ENCODE measurements at places on chromosomes 11 and 22.
A peak's percentile ranks its signal among the peaks of the same experiment; 100 is the strongest.

- no peak for DNase-seq
Observed at GRCh38 chr11:70112017-70112434, 33.9 kb downstream of the ANO1 start.

DNA sequence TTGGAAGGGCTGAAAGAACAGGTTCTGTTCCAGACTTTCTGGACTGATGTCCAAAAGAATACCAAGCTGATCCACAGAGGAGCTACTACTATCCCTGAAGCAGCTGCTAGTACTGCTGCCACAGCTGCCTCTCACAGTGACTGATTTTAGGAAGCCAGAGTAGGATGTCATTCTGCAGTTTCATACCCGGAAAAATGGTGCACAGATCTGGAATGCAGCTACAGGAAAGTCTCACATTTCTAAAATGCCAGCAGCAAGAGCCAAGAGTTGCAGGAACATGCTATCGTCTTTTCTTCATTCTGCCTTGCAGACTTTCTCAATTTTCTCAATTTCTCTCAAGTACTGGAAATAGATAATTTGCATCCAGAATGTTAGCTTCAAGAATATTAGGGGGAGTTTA is 19.4 kb upstream of the CCDC179 start:
- no peak for DNase-seq

- DNase-seq, result no peak
Observed at GRCh38 chr11:10651656-10652361, 41.7 kb downstream of the IRAG1 start.

DNA sequence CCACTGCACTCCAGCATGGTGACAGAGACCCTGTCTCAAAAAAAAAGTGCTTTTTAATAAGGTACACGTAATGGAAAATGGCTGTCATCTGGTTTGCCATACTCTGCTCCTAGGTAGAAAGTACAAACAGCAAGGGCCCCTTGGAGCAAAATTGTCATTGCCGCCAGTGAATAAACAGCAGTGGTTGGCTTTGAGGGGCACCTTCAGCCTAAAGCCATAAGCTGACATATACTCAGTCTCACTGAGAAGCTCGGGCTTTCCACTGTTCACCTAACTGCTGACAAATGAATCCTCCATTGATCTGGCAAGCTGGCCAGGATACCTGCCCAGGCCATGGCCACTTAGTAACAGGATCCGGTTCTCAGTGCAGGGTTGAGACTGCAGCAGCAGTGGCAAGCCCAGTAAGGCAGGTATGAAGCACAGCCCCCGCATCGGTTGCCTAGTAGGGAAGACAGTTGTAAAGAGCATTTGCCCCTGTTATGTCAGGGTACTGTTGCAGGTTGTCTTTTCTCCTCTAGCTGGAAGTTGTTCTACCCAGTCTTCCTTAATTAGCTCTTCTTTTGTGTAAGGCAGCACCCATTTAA is 38.8 kb downstream of the MARK2 start:
- no peak for DNase-seq

DNA sequence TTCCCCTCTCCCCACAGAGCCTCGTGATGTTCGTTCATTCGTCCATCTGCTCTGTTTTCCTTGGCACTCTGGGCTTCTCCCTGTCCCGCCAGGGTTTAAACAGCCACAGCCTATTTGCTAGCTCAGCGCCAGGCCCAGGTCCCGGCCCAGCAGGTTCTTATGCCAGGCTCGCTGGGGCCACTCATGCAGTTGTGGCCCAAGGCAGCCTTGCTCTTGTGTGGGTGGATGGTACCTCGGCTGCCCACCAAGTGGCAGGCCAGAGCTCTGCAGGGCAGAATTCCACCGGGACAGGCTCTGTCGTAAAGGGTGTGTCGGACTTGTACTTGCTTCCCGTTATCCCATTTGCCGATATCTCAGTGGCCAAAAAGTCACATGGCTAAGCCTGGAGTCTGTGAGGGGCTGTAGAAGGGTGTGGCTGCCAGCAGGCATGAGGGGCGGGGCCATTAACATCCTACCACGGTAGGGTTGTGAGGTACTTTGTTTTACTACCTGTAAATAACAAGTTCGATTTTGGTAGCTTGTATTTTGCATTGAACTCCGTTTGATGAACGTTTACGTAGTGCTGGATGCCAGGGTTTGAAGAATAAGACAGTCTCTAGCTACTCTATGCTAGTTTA is 7.9 kb downstream of the FAM118A start:
- peak; percentile 59 for DNase-seq

GRCh38 chr22:28773461-28773867 is 969 bp downstream of the CCDC117 start:
- no peak for DNase-seq

DNA sequence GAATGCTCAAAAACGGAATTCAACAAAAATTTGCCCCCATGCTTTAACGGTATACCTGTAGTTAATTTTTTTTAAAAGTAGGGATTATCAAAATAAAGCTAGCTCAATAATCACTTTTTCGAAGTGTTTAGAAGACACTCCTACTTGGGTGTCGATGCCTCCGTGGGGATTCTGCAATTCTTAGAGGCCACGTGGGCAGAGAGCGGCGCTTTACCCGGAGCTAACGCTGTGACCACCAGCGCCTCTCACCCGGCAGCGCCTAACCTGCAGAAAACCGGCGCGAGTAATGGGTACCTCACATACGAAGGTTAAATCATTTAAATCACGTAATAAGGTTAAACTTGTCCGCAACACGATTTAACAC is 583 bp downstream of the TAF1D start:
- DNase-seq, result peak; percentile 55

GRCh38 chr11:65657426-65657825 is 5.3 kb downstream of the RELA start:
- DNase-seq, result no peak

All from cerebellar cortex (tissue), 1 donor.